ENCODE measurements at places on chromosomes 5 and 9.

DNA sequence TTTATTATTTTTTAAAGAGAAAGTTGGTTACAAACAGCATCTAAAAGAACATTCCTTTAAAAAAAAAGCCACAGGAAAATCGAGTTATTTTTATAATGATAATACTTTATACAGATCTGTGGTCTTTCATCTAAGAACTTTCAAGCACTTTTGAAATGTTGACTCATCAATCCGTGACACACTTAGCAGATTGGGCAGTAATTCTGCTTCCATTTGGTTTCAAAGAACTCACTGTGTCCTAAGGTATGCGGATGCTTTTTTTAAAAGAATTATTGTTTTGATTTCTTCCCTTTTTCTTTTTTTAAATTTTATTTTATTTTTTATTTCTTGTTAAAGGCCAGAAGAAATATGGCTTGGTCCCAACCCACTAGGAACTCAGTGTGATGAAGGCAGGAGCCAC is 147.8 kb downstream of the AOPEP start:
- DNase-seq, result no peak

- DNase-seq, result no peak
These were observed 18.0 kb downstream of the ZBTB43 start for GRCh38 chr9:126822873-126823272.

DNA sequence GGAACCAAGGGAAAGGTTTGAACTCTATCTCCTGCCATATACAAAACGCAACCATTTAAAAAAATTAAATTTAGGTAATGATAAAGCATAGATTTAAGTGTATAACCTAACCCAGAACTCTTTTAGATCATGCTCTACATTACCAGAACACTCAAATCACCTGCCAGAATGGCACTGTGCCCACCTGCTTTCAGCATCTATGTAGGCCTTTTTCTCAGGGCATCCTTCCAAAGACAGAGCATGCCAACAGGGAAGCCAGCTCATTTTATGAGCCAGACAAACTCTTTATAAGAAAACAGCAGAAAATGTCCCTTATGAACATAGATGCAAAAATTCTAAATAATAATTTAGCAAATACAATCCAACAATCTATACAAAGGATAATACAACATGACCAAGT is 47.9 kb upstream of the SMAD5 start:
- no peak for DNase-seq

GRCh38 chr5:171306166-171306565 is 2.9 kb upstream of the TLX3 start:
- DNase-seq, result no peak

DNA sequence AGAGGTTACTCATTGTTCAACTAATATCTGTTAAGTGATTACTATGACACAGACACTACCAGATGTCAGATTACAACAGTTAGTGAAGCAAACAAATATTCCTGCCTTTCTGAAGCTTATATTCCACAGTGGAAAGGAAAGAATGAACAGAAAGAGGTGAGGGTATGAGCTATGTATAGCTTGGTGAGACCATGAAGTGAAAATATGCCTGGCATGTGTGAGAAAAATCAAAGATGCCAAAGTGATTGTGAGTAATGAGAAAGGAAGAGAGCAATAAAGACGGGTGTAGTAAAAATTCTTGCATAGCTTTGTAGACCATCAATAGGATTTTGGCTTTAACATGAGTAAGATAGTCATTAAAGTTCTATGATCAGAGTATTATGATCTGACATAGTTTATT is 734.5 kb upstream of the NUDT12 start:
- no peak for DNase-seq

- no peak for DNase-seq
These were observed 33.5 kb downstream of the PDGFRB start for GRCh38 chr5:150122158-150122510.

- DNase-seq, result no peak
These were observed 86.3 kb upstream of the MELK start for GRCh38 chr9:36486329-36486932.

DNA sequence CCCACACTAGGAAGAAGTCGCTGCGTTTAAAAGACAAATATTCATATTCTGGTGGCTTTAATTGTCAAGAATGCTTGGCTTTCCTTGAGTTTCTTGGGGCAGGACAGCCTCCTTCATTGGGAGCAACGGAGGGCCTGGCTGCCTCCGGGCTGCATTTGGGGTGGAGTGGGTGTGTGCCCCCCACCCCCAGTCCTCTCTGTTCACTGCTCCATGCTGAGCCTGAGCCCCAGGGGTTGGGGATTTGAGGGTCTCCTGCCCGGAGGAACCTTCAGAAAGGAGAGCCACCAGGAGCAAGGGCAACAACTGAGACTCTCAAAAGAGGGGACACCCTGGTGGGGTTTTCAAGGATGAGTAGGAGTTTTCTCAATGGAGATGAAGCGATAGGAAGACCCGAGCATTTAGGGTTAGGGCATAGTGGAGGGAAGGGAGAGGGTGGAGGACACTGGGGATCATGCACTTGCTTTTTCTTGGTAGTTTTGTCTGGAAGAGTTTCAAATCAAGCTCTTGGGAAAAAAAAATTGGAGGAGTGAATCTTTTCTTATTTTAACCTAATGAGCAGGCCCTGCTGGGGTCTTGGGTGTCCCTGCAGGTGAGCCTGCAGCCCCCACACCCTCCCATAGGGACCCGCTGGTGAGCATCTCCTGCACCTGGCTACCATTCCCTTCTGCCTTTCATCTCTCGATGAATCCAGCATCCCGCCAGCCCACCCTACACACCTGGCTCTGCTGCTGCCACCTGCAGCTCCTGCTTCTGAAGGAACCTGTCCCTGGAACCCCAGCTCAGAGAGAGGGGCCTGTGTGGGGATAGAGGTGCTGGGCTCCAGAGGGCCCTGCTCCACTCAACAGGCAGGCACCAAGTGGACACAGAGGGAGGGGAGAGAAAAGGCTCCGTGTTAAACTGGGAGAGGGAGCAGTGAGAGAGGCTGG is 4.1 kb downstream of the SLC6A19 start:
- no peak for DNase-seq

DNA sequence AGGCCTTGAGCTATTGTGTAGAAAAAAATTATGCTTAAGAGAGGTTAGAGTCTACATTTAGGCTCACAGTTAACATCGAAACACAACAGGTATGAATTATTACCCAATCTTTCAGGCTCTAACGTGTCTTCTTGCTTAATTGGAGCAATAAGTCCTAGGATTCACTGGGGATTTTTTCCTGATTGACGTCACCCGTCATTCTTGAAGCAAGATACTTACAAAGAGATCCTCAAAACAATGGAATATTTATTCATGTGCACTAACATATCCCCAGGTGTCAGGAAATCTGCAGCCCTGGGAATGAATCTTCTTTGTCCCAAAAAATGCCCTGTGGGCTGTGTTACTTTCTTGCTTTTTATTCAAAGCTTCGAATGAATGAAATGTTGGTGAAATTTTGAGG is 413.5 kb downstream of the NFIB start:
- no peak for DNase-seq

DNA sequence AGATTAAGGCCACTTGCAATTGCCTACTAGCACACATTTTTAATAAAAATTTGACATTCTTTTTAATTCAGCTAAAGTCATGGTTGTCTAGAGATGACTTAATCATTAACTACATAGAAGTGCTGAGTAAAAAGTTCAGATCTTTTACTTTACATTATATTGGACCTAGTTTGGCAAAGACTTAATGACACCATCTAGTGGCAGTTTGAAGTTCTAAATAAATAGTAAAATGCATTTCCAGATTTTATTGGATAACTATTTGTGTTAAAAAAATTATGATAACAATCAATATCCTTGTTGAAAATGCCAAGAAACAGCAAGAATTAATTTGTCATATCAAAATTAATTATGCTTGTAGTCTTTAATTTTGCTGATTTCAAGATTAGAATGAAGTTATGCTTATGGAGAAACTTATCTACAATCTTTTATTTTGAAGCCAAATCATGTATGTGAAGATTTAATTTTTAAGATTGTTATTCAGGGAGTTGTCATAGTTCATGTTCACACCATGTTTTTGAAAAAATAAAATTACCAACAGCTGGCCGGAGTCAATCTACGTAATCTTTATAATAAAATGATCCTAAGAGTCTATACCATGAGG is 69.6 kb upstream of the PJA2 start:
- no peak for DNase-seq

DNA sequence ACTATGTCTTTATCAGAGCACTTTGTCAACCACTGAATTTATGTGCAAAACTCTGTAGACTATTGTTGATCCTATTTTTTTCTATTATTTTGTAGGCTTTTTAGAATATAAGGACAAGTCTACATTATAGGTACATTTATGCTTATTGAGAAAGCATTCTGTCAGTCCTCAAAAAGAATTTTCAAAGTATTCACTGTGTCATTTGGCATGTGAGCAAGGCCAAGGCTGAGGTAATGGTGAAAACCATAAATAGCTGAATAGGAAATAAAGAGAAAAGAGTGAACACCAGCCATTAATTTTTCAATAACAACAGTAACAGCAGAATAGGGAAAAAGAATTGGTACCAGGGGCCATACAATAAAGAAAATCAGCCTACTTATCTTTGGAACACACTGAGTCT is 21.0 kb downstream of the SKIC3 start:
- no peak for DNase-seq

GRCh38 chr9:100096378-100096916 is 2.4 kb downstream of the ERP44 start:
- no peak for DNase-seq

- DNase-seq, result no peak
These were observed 585.5 kb upstream of the ITGA1 start for GRCh38 chr5:52202256-52202655.

- no peak for DNase-seq
These were observed 89.9 kb downstream of the SYK start for GRCh38 chr9:90891308-90892040.

- DNase-seq, result no peak
These were observed 11.8 kb downstream of the ZNF366 start for GRCh38 chr5:72495410-72495809.

- DNase-seq, result no peak
These were observed 40.2 kb upstream of the LPAR1 start for GRCh38 chr9:111078391-111079038.

- no peak for DNase-seq
These were observed 389.2 kb upstream of the NUDT12 start for GRCh38 chr5:103951776-103952175.

- no peak for DNase-seq
These were observed 120.1 kb downstream of the CMYA5 start for GRCh38 chr5:79809743-79810142.

GRCh38 chr9:79694676-79695400 is 123.1 kb downstream of the TLE4 start:
- no peak for DNase-seq

DNA sequence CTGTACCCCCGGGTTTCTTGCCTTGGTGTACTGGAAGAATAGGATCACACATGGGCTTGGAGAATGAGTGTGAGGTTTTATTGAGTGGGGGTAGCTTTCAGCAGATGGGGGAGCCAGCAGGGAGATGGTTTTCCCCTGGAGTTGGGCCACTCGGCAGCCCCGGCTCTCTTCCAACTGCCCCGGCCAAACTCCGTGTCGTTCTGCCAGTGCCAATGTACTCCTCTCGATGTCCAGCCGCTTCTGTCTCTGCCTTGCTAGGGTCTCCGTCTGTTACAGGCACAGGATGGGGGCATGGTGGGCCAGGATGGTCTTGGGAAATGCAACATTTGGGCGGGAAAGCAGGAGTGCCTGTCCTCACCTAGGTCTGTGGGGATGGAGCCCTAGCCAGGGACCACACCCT is 7.6 kb upstream of the PLPP6 start:
- DNase-seq, result no peak

- no peak for DNase-seq
These were observed 115.1 kb upstream of the MTAP start for GRCh38 chr9:21687351-21687750.

DNA sequence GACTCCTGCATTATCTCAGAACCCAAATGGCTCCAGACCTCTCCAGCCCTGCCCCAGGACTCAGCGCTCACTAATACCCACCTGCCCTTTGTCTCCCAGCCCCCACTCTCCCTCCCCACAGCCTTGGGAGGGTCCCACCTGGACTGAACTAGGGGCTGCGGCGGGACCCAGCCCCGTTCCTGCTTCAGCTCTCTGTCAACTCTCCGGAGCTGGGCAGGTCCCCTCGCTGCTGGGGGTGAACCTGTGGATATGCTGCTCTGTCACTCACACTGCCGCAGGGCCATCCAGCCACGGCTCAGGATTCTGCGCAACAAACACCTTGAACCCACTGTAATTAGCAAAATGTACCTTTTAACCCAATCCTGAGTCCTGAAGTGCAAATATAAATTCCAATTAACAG is 36.8 kb downstream of the NDUFS6 start:
- no peak for DNase-seq

DNA sequence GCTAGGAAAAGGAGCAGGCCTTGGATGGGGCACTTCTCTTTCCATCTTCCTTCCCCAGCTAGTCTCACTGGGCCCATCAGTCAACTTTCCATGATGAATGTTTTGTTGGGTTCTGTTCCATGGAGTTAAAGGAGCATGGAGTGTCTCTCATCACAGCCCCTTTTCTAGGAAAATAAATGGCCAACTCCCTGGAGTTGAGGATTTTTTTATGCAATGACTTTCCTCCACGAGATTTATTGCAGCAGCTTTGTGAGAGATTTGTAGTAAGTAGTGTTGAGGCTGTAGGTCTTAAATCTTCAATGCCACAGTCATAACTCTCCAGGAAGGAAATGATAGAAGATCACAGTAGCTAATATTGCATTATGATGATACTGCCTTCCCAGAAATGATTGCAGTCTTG is 45.6 kb upstream of the SLC44A1 start:
- DNase-seq, result no peak

- DNase-seq, result no peak
These were observed 17.0 kb downstream of the ERAP2 start for GRCh38 chr5:96893342-96893741.

- DNase-seq, result no peak
These were observed 16.5 kb downstream of the DHX29 start for GRCh38 chr5:55290991-55291390.

GRCh38 chr9:105672711-105673234 is 10.5 kb downstream of the TAL2 start:
- DNase-seq, result no peak
